ENCODE measurements at places on chromosomes 7 and 10. TPM values are rescaled to one million over a fixed set of nuclear protein-coding genes. Genes with fewer than 3 reads are reported as not detected.

- H3K27me3 ChIP-seq: no peaks in the 10 kb centered on the region
- H3K4me1 ChIP-seq: peaks cover 51% of the 10 kb centered on the region
These were observed 15.1 kb downstream of the BCAP29 start for GRCh38 chr7:107594961-107595737.

The FAM25A gene
- not detected for total RNA-seq

The FAM221A gene
- total RNA-seq: 4.0 TPM

The APBB1IP gene
- total RNA-seq: 1.3 TPM

The CALML5 gene
- total RNA-seq: not detected

DNA sequence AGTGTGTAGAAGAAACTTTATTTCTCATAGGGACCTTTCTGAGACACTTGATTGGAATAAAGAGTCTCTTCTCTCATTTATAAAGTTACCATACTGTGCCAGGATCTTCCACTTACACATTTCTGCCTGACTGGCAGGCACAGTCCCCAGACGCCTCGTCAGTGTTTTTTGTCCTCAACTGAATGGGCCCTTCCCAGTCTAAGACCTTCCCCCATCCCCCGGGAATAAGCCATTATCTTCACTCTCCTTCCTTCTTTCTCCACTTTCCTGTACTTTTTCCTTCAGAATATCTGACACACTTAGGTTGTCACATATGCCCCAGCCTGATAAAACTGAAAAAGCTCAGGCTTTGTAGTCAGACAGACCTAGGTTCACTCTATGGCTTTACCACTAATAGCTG is 35.3 kb upstream of the KCNIP2 start:
- DNase-seq: no peak
- H3K27ac ChIP-seq: no peak overlapping the region

Data from heart left ventricle (tissue), 16 donors.